Heart left ventricle (tissue), 16 donors: ENCODE measurements at places on chromosomes 13 and 19. TPM values are rescaled to one million over a fixed set of nuclear protein-coding genes. Genes with fewer than 3 reads are reported as not detected.

- peak overlapping the region; percentile 98 for H3K27ac ChIP-seq
- no peaks in the 10 kb centered on the region for H3K27me3 ChIP-seq
Measured at GRCh38 chr19:44749292-44749691, 784 bp downstream of the BCL3 start.

GRCh38 chr13:44876782-44877324 lies 112.4 kb downstream of the NUFIP1 start:
- no peaks in the 10 kb centered on the region for H3K27me3 ChIP-seq
- DNase-seq, result no peak
- no peaks in the 10 kb centered on the region for H3K4me1 ChIP-seq
- H3K27ac ChIP-seq, result no peak overlapping the region
- H3K36me3 ChIP-seq, result no peaks in the 10 kb centered on the region

GRCh38 chr13:41547251-41548000 lies 90.1 kb downstream of the RGCC start:
- H3K27ac ChIP-seq, result peak overlapping the region; percentile 90
- no peaks in the 10 kb centered on the region for H3K27me3 ChIP-seq
- H3K4me1 ChIP-seq, result peaks cover 22% of the 10 kb centered on the region
- no peak overlapping the region for H3K4me3 ChIP-seq
- peak; percentile 55 for DNase-seq

DNA sequence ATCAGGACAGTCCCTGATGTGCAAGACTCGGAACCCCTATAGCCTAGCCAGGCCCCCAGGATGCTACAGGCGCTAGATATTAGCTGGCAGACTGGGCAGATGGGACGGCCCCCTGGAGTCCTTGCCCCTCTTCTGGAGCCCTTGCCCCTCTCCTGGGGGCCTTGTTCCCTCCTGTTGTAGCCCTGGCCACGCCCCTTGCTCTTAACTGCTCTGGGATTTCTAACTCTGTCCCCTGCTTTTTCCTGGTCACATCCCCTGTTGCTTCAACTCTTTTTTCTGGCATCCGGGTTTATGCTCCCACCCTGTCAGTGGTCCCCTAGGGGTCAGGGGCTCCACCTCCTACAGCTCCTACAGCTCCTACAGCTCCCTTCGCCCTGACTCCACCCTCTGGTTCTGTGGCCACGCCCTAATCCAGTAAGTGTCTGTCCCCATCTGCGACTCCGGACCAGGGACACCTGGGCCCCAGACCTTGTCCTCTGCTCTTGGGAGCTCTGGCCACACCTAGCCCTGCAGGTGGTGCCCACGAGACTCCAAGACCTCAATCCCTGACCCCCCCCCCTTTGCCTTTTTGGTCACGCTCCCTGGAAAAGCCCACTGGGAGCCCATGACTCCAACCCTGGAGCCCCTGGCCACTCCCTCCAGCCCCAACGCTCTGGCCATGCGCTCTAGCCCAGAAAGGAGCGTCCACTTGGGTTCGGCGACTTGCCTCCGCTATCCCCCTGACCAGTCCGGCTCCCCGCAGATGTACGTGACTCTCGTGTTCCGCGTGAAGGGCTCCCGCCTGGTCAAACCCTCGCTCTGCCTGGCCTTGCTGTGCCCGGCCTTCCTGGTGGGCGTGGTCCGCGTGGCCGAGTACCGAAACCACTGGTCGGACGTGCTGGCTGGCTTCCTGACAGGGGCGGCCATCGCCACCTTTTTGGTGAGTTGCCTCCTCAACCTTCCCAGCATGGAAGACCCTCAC lies 6.8 kb downstream of the PLPPR2 start:
- H3K27me3 ChIP-seq, result no peaks in the 10 kb centered on the region
- no peak overlapping the region for H3K4me3 ChIP-seq
- peaks cover 8% of the 10 kb centered on the region for H3K4me1 ChIP-seq
- no peak overlapping the region for H3K27ac ChIP-seq
- no peak for DNase-seq

GRCh38 chr13:94332359-94333096 lies 147.0 kb downstream of the DCT start:
- H3K4me3 ChIP-seq, result no peak overlapping the region
- no peaks in the 10 kb centered on the region for H3K27me3 ChIP-seq
- peaks cover 25% of the 10 kb centered on the region for H3K4me1 ChIP-seq
- peak overlapping the region; percentile 19 for H3K27ac ChIP-seq
- H3K36me3 ChIP-seq, result no peaks in the 10 kb centered on the region
- DNase-seq, result no peak

- H3K4me3 ChIP-seq, result no peak overlapping the region
- H3K36me3 ChIP-seq, result no peaks in the 10 kb centered on the region
- DNase-seq, result no peak
- H3K27me3 ChIP-seq, result no peaks in the 10 kb centered on the region
Measured at GRCh38 chr19:35214766-35215422, 13.6 kb downstream of the FAM187B start.

DNA sequence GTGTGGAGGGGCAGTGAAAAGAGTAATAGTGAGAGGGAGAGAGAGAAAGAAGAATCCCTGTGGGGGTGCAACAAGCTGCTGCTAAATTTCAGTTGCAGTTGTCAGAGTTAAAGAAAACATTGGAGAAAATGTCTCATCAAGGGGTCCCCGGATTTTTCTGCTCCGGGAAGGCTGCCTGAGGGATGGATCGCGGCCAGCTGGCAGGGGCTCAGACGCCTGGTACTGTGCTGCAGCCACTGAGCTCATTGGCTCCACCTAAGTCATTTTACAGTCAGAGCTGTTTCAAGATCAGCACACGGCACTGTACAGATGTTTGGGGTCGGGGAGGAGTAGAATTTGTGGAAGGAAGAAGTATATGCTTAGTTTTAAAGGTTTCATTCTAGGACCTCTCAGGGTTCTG lies 106.2 kb downstream of the SHISA2 start:
- H3K27ac ChIP-seq, result no peak overlapping the region
- no peaks in the 10 kb centered on the region for H3K36me3 ChIP-seq
- no peaks in the 10 kb centered on the region for H3K4me1 ChIP-seq
- no peaks in the 10 kb centered on the region for H3K27me3 ChIP-seq

- peaks cover 3% of the 10 kb centered on the region for H3K4me1 ChIP-seq
- no peaks in the 10 kb centered on the region for H3K27me3 ChIP-seq
- no peak overlapping the region for H3K27ac ChIP-seq
- DNase-seq, result no peak
- H3K4me3 ChIP-seq, result no peak overlapping the region
Measured at GRCh38 chr13:45162821-45163220, 38.0 kb downstream of the KCTD4 start.

DNA sequence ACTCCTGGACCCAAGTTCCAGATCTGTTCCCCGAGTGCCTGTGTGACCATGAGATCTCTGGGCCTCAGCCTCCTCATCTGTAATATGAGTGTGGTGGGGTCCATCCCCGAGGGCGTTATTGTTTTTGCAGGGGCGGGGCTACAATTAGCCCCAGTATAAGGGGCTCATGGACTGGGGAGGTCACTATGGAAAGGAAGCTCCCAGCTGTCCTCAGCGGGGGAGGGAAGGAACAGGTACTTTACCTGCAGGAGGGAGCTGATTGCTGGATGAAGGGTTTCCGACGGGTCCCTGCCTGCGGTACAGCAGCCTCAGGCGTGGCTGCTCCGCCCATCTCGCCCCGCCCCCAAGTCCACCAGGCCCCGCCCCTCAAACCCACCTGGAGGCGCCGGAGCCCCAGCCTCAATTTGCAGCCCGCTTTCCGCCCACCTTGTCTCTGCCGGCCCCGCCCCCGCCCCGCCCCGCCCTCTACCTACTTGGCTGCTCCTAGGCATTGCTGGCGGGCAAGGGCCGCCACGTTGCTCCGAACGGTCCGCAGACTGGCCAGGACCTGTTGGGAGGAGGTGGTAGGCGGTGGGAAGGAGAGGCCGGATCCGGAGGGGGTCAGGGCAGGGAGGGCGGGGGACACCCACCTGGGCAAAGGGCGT lies 5.5 kb downstream of the PDE4C start:
- H3K4me3 ChIP-seq, result no peak overlapping the region
- no peak overlapping the region for H3K27ac ChIP-seq
- no peak for DNase-seq
- H3K27me3 ChIP-seq, result peaks cover 19% of the 10 kb centered on the region
- no peaks in the 10 kb centered on the region for H3K4me1 ChIP-seq
- no peaks in the 10 kb centered on the region for H3K36me3 ChIP-seq

GRCh38 chr13:87676254-87677042 lies 5.3 kb downstream of the SLITRK5 start:
- no peaks in the 10 kb centered on the region for H3K36me3 ChIP-seq
- H3K4me3 ChIP-seq, result no peak overlapping the region
- no peak overlapping the region for H3K27ac ChIP-seq
- peaks cover 5% of the 10 kb centered on the region for H3K4me1 ChIP-seq

DNA sequence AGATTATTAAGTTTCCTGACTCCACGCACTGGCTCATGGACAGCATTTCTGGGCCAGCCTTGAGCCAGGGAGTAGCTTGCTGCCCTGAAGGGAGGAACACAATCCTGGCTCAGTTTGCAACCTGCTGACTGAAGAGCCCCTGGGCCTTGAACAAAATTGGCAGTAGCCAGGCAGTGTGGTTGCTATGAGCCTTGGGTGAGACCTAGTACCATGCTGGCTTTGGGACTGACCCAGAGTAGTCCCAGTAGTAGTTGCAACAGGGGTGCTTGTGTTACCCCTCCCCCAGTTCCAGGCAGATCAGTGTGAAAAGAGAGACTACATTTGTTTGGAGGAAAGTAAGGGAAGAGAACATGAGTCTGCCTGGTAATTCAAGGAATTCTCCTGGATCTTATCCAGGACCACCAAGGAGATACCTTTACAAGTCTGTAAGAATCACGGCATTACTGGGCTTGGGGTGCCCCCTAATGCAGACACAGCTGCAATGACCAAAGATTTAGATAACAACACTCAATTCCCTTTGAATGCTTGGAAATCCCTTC lies 22.0 kb downstream of the ITGBL1 start:
- DNase-seq, result no peak
- H3K27ac ChIP-seq, result no peak overlapping the region
- H3K27me3 ChIP-seq, result no peaks in the 10 kb centered on the region
- no peaks in the 10 kb centered on the region for H3K4me1 ChIP-seq
- H3K4me3 ChIP-seq, result no peak overlapping the region

- H3K36me3 ChIP-seq, result peaks cover 23% of the 10 kb centered on the region
- no peaks in the 10 kb centered on the region for H3K4me1 ChIP-seq
- H3K4me3 ChIP-seq, result no peak overlapping the region
- H3K27me3 ChIP-seq, result no peaks in the 10 kb centered on the region
Measured at GRCh38 chr19:32896516-32897214, 27.1 kb upstream of the SLC7A9 start.

GRCh38 chr19:23698711-23699520 lies 11.9 kb upstream of the ZNF675 start:
- no peak overlapping the region for H3K4me3 ChIP-seq
- no peaks in the 10 kb centered on the region for H3K4me1 ChIP-seq
- H3K36me3 ChIP-seq, result no peaks in the 10 kb centered on the region
- no peaks in the 10 kb centered on the region for H3K27me3 ChIP-seq
- no peak for DNase-seq

DNA sequence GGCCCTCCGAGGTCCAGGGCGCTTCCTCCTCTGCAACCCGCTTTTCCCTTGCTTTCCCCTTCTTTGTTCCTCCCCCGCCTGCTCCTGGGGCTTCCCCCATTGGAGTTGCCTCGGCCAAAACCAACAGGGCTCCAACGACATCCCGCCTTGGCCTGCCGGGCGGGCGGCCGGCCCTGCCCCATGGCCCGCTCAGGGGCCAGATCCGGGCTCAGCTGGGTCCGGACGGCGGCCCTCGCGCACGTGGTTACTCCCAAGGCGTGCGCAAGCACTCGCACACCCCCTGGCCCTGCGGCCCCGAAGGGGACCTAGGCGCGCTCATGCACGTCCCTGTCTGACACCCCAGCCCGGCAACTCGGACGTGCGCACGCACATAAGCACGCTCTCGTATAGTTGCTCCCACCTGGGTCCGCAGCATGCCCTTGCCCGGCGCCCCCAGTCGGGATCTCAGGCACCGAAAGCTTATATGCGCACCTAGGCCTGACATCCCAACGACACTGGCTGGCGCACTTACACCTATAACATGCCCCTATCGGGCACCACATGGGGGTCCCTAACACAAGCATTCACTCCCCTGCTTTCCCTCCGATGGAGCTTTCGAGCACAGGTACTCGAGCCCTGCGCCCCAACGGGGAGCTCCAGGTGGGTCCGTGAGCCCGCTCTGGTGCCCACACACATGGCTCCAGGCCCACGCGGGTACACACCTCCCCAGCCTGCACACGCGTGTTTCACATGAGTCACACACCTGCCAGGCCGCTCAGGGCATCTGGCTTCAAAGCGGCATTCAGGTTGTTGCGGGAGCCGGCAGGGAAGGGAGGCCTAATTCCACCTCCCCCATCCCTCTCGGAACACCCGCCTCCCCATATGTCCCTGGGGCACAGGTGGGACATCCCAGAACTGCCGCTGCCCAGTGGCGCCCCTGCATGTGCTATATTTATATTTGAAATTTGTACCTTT lies 15.0 kb downstream of the NFIX start:
- peaks cover 5% of the 10 kb centered on the region for H3K36me3 ChIP-seq
- peak overlapping the region; percentile 41 for H3K27ac ChIP-seq
- peaks cover 55% of the 10 kb centered on the region for H3K27me3 ChIP-seq
- no peak for DNase-seq
- peak overlapping the region; percentile 26 for H3K4me3 ChIP-seq

- no peaks in the 10 kb centered on the region for H3K4me1 ChIP-seq
- DNase-seq, result peak; percentile 64
- no peak overlapping the region for H3K4me3 ChIP-seq
- H3K27ac ChIP-seq, result no peak overlapping the region
Measured at GRCh38 chr19:47436712-47437401, 17.5 kb upstream of the MEIS3 start.

DNA sequence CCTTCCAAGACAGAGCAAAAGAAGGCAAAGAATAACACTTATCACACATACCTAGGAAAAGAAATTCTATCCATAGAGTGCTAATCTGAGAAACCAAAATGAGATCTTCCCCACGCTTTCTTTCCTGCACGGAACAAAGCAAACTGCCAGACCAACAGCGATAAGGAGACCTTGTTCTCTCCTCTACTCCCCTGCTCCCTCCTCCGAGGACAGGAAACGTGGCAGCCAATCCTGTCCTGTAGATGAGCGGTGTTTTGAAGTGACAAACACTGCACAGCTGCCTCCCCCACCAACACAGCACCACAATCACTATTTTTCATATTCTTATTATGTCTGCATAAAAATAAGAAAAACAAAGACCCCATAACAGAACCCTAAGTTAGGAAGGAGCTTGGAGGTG lies 113.9 kb upstream of the IRS2 start:
- no peaks in the 10 kb centered on the region for H3K4me1 ChIP-seq
- no peak overlapping the region for H3K27ac ChIP-seq
- no peak for DNase-seq
- H3K27me3 ChIP-seq, result no peaks in the 10 kb centered on the region

GRCh38 chr13:20305587-20305986 lies 73.5 kb upstream of the GJB6 start:
- no peaks in the 10 kb centered on the region for H3K36me3 ChIP-seq
- H3K27me3 ChIP-seq, result no peaks in the 10 kb centered on the region
- no peak for DNase-seq

ZMYM2 gene
- total RNA-seq, result 41.0 TPM

FGF14 gene
- total RNA-seq, result 4.7 TPM

NRTN gene
- 13.9 TPM for total RNA-seq

CEBPA gene
- total RNA-seq, result 1.4 TPM

FBXO27 gene
- 24.1 TPM for total RNA-seq

ZNF285 gene
- 3.7 TPM for total RNA-seq
